ENCODE measurements at places on chromosomes 2 and 18. TPM values are rescaled to one million over a fixed set of nuclear protein-coding genes. Genes with fewer than 3 reads are reported as not detected.

Gene STPG4
- not detected for total RNA-seq

DNA sequence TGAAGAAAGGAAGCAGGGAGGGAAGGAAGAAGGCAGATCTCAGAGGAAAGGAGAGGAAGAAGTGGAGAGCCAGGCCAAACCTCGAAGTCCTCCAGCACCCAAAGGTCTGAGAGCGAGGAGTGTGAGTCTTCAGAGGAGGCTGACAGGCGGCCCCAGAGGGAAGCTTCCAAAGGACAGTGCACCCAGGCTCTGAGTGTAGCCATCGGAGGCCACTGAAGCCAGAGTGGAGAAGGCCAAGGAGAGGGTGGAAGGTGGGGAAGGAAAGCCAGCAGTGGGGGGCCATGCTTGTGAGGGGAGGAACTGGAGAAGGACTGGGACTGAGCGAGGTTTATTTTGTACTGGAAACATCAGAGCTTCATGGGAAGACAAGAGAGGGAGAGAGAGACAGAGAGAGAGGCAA, 6.0 kb downstream of the ATP6V1B1 start:
- DNase-seq = no peak

Gene SP140
- total RNA-seq = 2.5 TPM

- DNase-seq = no peak
Measured at GRCh38 chr2:52934323-52934898, 833.2 kb upstream of the CHAC2 start.

Gene LOXHD1
- total RNA-seq = not detected

GRCh38 chr2:127034051-127034450, 72.9 kb downstream of the BIN1 start:
- DNase-seq = no peak

Gene ALK
- total RNA-seq = 0.19 TPM

GRCh38 chr18:40414155-40414754, 1540.8 kb upstream of the PIK3C3 start:
- no peak for DNase-seq

Gene SCRN3
- total RNA-seq = 17.3 TPM

DNA sequence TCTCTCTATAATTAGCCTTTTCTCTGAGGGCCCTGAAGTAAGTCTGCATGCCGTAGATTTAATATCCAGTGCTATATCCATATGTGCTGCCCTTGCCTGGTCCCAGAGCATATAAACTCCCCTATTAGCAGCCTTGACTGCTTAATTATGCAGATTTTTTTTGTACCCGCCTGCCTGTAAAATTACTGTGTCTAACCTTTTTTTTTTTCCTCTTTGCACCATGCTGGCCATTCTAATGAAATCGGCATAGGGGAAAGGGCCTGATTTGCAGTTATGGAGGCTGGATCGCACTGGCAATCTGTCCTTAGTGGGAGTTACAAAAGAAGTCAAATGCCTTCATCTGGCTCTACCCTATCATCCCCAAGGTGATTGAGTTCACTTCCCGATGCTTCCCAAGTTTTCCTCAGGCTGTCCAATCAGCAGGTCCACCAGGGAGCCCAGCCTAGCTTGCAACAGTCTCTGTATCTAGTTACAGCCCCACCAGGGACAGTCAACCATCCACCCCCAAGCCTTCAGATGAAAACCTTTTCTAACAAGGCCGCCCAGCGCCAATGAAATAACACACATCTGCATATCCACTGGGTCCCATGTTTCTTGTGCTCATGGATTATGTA, 239.0 kb downstream of the ZNF521 start:
- no peak for DNase-seq

DNA sequence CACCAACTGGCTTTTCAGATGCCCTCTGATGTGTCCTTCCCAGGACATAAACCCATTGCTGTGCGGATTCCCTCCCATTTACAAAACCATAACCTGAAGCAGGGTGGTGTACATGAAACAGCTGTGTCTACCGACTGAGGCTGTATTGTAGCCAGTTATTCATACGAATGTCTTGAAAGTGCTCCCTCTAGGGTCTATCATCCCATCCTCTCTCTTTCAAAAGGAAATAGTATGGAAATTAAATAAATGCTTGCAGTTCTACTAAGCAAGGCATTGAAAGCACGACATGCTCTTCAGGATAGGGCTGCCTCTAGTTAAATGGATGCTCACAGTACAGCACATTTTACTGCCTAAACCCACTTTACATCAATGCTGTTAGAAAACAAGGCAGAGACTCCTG, 112.2 kb upstream of the PXDN start:
- DNase-seq = no peak

Gene CMPK2
- total RNA-seq = 4.9 TPM

- DNase-seq = no peak
Measured at GRCh38 chr2:96694816-96695455, 44.9 kb downstream of the LMAN2L start.

- no peak for DNase-seq
Measured at GRCh38 chr2:170967553-170967952, 38.5 kb downstream of the GORASP2 start.

Gene GALNT5
- 8.8 TPM for total RNA-seq

DNA sequence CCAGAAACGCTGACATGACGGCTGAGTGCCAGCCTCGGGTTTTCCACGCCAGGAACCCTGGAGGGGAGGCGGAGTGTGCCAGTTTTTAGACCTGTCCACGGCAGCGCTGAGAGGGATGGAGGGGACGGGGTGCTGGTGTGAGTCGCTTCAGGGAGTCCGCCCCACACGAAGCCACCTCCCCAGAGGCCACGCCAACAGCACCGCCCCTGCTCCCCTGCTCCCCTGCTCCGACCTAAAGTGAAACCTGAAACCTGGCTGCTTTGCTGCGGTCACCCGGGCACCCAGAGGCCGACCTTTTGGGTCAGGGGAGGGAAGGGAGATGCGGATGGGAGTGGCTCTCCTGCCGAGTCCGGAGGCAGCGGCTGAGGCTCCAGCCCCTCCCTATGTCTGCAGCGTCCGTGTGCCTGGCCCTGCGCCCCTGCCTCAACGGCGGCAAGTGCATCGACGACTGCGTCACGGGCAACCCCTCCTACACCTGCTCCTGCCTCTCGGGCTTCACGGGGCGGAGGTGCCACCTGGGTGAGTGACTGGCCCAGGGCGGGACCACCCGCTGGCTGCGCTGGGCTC, 38.1 kb downstream of the SNED1 start:
- DNase-seq = no peak

Gene RAX
- total RNA-seq = not detected

DNA sequence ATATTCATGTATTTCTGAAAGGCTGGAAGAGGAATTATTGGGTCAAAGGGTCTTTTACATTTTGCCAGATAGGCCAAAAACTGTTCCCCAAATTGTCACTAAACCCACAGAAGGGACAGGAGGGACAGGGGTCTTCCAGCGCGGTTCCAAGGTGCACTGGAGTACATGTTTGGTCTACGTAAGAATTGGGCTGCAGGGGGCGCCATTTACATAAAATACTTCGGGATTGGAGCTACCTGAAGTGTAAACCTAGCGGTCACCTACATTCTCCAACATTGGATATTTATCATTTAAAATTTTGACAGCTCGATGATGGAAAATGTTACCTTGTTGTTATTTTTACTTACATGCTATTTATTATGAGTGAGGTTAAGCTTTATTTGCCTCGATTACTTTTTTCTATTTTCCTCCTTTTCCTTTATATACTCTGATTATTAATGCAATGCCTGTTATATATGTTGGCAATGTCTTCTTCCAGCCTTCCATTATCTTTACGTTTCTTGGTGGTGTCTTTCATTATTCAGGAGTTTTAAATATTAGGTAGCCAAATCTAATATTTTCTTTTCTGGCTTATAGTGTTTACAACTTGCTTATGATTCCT, 43.0 kb upstream of the RAB6C start:
- DNase-seq = no peak

- no peak for DNase-seq
Measured at GRCh38 chr2:112050316-112050715, 4.8 kb upstream of the TMEM87B start.

GRCh38 chr2:9174771-9175437, 31.7 kb upstream of the ASAP2 start:
- no peak for DNase-seq

Gene CTAGE1
- total RNA-seq = not detected

DNA sequence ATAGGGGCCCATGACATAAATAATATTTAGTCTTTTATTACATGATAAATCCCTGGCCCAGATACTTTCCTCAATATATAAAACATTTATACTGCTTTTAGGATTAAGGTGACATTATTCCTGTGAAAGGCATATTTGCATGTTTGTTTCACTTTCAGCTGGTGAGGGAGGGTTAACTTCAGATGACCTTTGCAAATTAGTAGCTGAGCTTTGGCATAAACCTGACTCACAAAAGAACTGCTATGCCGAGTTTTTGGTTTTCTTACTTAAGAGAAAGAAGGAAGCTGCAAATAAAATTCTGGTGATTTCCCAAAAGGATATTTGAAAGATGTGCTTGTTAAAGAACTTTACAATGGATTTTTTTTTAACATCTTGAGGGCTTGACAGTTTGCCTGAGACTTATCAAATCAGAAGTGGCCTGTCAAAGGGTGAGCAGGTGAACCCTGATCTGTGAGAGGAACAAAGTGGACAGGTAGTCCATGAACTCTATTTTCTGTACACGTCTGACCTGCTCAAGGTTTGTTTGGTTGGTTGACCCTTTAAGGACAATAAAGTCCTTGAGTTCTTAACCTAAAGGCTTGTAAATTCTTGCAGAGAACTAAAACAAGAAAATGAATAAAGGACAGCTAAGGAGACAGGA, 93.5 kb downstream of the FAM124B start:
- no peak for DNase-seq

Data from esophagus squamous epithelium (tissue), 5 donors.